ENCODE measurements at places on chromosomes 2 and 18.

GRCh38 chr2:10824191-10824590, 11.6 kb upstream of the PDIA6 start:
- no peak for DNase-seq

GRCh38 chr18:40576507-40577115, 1378.4 kb upstream of the PIK3C3 start:
- DNase-seq, result no peak

DNA sequence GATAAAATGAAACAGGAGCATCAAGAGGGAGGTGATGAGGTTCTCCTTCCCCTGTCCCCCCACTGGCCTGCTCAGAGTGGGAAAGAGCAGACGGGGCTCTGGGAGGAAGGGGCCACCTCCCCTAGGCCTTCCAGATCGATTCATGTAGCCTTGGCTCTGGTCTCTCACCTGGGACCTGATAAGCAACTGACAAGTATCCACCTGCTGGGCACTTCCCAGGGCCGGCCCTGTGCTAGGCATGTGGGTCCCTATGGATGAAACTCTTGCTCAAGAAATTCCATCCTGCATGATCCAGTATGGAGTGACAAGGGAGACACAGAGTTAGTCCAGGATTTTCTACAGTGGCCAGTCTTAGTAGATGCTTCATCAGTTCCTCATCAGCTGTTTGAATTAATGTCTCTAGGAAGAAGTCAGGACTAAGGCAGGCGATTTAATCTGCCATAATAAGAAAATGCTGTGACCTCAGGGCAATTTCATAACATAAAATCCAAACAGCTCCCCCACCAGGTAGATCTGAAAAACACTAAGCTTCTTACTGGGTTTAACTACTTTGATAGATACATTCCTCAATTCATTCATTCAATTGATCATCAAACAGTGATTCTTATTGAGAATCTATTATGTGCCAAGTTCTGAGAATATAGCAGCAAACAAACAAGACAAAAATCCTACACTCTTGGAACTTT, 44.7 kb upstream of the ZFP36L2 start:
- no peak for DNase-seq

DNA sequence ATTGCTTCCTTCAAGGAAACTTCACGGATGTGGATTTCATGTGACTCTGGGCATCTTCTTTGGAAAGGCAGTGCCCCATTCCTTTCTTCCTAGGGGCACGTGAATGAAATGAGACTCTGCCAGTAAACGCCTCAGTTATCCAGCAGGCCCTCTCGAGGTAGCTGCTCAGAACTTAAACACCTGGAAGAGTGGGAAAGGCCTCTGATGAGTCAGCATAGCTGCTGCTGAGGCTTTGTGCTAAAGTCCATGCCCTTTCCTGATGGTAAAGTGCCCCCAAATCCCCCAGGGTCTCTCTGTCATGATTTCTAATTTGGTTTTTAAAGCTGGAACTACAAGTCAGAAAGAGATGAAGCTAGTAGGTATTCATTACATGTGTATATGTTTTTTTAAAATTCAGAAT, 3.8 kb downstream of the SLC1A4 start:
- DNase-seq, result no peak

- DNase-seq, result no peak
Observed at GRCh38 chr2:100747996-100748615, 71.8 kb upstream of the NPAS2 start.

- DNase-seq, result no peak
Observed at GRCh38 chr2:171841996-171842395, 52.0 kb downstream of the SLC25A12 start.

DNA sequence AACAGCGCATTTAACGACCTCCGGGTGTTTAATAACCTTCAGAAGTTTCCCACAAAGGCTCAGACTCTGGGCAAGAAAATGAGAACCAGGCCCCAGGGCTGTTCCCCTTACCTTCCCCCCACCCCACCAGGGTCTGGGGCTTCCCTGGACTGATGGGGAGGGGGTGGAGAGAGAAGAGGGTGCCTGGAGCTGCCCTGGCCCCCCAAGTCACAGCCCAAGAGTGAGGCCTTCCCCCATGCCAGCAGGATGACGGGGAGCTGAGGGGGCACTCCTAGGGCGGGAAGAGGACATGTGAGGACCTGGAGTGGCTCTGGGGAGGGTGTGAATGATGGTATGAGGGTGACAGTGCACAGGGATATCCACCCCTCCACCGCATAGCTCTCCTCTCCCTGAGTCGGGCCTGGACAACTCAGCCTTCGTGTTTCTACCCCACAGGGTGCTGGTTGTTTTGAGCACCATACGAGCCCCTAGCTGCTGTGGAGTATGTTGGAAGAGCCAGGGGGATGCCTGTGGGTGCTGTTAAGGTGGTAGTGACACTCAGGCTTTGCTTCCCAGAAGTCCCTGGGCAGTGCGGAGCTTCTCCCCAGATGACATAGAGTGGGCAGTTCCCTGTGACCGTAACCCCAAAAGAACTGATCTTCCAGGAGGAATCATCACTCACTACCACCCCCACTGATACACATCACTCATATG, 3.9 kb downstream of the PKDCC start:
- no peak for DNase-seq

Measured in SW480 (cell line).